ENCODE measurements at places on chromosomes 3 and 15.

DNA sequence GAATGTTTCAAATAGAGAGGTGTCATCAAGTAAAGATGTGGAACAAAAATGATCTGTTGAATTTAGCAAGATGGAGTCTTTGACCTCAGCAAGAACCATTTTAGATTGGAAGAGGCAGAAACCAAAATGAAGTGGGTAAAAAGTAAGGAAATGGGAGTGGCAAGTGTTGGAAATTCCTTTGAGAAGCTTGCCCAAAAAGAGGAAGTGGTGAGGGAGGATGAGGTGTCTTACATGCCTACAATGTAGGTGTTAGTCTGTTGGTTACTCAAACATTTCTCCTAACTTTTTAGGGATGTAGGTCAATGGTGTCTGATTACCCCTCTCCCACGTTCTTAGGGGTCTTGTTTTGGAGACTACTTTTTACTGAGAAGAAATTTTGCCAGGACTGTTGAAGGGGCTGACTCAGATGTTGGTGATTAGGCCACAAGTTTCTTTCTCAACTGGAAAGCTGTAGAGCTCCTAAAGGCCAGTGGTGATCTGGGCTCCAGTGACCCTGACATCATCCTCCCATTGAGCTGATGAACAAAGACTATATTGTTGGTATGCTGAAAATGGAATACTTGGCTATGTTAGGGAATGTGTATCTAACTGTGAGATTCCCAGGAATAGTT, 5.1 kb downstream of the PPP2R3A start:
- DNase-seq, result peak; percentile 15

- DNase-seq, result no peak
Observed at GRCh38 chr15:45527086-45527485, 4.5 kb upstream of the SLC30A4 start.

DNA sequence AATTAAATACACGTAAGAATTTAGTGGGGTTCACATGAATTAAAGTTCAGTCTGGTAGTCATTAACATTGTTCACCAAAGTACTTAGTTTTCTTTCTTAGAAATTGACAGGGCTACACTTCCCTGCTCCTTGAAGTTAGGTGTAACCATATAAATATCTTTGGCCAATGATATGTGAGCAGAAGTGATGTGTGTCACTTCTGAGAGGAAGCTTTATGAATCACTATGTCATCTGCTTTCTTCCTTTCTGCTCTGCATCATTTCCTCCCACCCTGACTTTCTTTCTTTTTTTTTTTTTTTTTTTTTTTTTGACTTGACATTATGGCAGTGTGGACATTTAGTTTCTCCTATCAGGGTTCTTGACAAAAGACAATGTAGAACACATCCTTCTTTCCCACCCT, 156.2 kb upstream of the COL8A1 start:
- no peak for DNase-seq

DNA sequence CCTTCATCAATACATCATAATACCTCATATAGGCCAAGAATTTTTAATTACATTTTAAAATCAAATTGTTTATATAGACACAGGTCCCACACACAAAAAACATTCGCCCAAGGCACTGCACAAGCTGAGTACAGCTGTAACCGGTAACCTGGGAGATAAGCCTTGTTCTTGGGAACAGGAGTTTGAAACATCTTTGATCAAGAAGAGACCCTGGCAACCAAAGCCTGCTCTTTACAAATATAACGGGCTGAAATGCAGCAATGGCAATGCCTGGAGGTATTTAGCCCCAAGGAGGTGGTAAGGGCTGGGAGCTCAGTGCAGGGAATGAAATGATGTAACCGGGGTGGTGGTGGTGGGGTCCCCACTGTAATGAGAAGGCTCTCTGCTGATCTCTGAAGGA, 7.2 kb upstream of the CORO2B start:
- no peak for DNase-seq

GRCh38 chr3:150699068-150699639, 4.6 kb downstream of the ERICH6 start:
- DNase-seq, result no peak

DNA sequence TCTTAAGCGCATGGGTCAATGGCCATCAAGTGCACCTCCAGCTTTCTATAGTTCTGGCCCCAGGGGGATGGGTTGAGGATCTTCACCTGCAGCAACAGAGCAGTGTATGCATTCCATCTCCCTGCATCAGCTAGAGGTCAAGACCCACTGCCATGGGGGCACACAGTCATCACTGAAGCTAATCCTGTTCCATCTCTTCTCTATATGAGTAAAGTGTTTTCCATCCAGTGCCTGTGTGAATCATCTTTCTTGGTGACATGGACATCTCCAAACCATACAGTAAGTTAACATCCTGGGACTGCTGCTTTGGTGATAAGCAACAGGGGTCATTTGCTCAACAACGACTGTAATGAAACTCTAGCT, 4.4 kb upstream of the ENTPD3 start:
- DNase-seq, result no peak

DNA sequence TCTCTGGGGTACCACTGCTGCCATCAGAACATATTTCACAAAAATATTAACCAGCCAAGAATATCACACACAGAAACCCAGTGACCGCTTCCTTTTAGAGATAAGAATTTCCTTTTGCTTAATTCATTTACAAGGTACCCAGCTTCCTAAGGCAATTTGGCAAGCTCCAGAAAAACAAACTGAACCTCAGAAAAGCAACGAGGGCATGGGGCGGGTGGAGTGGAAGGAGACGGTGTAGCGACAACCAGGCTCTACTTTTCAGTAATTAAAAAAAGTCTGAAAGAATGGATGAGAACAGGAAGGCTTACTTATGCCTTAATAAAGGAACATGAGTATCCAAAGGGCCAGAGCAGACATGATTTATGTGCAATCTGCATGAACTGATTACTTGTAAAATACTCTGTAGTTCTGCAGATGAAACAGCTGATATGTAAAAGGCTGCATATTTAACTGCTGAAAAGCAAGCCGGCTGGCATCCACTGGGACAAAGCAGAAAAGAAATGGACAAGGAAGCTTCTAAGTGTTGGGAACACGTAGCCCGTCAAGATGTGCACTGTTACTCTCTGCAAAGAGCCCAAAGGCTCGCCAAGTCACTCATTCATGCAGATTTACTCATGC, 18.6 kb downstream of the RFTN1 start:
- no peak for DNase-seq

- DNase-seq, result no peak
Observed at GRCh38 chr15:66595931-66596545, 30.2 kb upstream of the LCTL start.

DNA sequence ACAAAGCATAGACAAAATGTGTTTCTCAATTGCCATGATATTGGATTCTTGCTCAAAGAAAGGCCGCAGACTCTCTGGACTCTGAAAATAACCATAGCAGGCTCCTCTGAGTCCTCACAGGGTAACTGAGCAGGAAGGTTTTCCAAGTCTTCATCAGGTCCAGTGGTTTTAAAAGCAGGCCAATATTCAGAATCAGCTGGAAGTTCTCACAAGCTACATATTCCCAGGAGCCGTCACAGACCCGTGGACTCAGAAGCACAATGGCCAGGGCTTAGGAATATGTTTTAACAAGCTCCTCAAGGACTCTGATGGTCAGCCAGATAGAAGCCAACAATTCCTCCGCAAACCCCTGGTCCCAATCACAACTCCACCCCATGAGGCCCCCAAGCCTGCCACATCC, 256.1 kb upstream of the ADAMTS9 start:
- DNase-seq, result no peak

DNA sequence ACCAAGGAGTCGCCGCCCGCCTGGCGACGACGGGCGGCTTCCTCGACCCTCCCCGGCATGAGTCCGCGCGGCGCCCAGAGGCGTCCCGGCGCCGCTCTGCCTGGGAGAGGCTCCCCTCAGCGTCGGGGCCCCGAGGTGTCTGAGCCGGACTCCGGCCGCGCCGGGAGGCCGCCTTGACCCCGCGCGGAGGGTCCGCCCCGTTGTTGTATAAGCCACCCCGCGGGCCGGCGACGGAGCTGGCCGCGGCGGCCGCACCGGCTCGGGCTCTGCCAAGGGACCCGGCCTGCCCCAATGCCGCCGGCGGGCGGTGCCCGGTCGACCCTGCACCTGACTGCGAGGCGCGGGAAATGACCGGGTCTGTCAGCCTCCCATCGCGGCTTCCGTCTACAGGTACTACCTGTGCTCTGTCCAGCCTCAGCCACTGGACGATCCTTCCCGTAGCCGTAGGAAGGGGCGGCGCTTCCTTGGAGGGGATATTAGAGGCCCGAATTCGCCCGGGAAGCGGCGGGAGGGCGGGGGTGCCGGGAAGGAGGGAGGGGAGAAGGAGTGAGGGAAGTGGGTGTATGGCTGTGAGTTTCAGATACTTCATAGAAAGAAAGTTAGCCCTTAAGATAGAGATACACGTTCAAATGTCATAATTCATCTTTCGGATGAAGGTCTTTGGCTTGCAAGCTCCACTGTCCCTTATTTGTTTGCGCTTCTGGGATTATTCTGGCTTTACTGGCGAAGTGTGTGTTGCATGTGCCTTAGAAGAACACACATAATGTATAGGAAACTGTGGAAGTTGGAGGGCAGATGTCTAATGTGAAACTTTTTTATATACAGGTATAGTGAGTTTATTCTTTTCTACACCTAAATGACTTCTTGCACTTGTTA, 620 bp downstream of the ABHD5 start:
- DNase-seq, result peak; percentile 42

- no peak for DNase-seq
Observed at GRCh38 chr3:32501783-32502117, 902 bp downstream of the CMTM6 start.

GRCh38 chr3:88626456-88627120, 476.8 kb downstream of the C3orf38 start:
- no peak for DNase-seq

GRCh38 chr3:128508852-128509251, 15.9 kb upstream of the GATA2 start:
- no peak for DNase-seq

GRCh38 chr3:113585720-113586119, 53.4 kb downstream of the SIDT1 start:
- no peak for DNase-seq

GRCh38 chr3:126573492-126574117, 14.9 kb upstream of the C3orf22 start:
- DNase-seq, result no peak

- DNase-seq, result no peak
Observed at GRCh38 chr15:63382966-63383710, 1.5 kb upstream of the CA12 start.

DNA sequence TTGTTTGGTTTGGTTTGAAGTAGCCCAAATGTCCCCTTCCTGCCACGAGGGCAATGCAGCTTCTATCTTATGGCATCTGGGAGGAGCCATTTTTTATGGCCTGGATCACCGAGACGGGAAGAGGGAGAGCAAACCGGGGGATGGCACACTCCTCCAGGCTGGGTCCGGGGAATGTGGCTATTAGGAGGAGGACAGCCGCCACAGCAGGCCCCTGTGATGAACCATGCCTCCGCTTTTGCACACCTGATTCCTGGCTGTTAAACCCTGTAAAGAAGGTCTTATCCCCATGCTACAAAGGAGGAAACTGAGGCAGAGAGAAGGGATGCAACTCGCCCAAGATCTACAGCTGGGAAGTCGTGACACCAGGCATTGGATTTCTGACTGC, 157.6 kb downstream of the OR4M2 start:
- no peak for DNase-seq

DNA sequence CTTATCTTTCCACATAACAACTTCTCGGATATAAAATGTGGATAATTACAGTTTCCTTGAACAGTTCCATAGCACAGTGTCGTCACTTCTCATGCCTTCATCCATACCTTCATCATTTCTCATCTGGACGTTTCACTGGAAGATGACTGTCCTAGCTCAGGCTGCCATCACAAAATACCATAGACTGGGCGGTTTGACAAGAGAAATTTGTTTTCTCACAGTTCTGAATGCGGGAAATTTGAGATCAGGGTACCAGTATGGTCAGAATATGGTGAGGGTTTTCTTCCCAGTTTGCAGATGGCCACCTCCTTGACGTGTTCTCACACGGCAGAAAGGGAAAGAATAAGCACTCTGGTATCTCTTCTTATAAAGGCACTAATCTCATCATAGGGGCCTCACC, 42.8 kb downstream of the TMEM108 start:
- DNase-seq, result no peak

DNA sequence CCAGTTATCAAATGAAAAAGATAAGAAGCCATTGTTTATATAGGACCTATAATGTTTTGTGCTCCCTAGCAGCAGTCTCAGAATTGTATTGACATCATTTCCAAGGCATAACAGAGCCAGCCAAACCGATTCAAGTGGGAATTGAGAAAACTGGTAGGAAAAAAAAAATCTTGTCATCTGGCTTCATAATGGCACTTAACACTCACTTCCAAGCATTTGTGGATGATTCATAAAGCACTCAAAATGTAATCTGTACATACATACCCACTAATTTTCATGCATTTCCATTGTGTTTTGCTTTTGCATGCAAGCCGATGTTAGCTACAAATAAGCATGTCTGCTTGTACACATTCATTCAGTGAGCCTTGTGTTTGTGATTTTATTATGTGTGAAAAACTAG, 18.6 kb upstream of the TRPC1 start:
- no peak for DNase-seq

DNA sequence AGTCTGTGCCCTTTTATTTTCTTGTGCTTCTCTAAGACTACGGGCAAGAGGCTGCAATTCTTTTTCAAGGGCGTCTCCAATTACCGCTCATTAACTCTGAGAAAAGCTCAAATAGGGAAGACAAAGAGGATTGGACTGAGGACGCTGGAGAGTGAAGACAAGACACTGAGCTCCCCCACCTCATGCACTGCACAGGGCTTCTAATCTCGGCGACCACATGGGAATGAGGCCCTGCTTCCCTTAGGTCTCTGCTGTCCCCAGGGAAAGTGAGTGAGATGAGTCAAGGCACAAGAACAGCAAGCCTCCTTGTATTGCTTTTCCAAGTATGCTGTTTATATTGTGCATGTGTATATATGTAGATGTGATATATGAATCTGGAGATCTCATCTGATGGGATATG, 392.2 kb upstream of the CFAP20DC start:
- DNase-seq, result no peak

- DNase-seq, result no peak
Observed at GRCh38 chr3:10980312-10980711, 12.2 kb upstream of the SLC6A1 start.

DNA sequence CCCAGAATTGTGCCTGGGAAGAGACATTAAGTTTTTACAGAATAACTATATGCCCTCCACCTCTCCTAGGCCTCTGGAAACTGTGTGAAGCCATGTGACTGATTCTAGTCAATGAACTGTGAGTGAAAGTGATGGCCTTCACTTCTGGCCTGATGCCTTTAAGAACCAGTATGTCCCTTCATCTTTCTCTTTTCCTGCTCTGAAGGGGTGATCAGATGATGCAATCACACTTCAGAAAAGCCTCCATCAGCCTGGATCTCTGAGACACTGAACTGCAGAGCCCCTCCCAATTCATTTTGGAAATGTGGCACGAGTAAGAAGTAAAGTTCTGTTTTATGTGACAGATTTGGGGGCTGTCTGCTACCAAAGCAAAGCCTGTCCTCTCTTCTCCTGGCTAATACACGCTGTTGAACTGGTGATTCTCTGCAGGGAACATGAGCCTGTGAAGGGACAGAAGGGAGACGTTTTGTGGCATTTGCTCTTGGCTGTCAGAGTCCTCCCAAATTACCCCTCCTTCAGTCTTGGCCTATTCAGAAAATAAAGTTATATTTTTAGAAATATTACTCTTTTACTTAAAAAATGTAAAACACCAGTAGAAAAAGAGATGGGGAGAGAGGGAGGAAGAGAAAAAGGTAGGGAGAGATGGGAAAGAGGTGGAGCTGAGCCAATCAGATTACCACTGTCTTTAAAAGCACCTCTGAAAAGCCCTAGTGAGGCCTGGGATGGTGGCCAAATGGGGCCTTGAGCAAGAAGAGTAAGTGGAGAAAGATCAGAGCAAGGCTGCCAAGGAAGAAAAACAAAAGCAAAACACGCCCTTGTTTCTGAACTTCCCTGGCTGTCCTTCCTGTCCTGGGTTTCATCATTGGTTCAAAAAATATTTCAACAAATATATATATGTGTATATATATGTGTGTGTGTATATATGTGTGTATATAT, 40.9 kb upstream of the RYK start:
- DNase-seq, result no peak

Data from frontal cortex (tissue), 4 donors.